ENCODE measurements at places on chromosomes 6 and 20.

DNA sequence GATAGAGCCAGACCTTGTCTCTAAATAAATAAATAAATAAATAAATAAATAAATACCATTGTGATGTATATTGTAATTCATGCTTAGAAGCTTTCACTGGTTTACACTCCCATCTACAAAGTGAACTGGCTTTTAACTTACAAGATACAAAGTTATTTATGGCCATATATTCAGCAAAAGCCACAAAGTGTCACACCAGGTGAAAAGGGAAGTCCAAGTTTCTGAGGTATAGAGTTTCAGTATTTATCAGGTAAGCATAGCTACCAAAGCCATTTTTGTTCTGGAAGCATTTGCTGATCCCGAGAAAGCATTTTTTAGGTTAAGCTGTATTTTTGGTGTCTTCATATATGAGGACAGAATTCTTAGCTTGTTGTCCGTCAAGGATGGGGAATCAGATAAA, 22.1 kb upstream of the PKIG start:
- DNase-seq: no peak

- DNase-seq: no peak
These were observed 222.6 kb upstream of the TAB2 start for GRCh38 chr6:149094934-149095351.

GRCh38 chr6:136251394-136251793, 1.3 kb upstream of the MTFR2 start:
- no peak for DNase-seq

- no peak for DNase-seq
These were observed 45.9 kb downstream of the CD164 start for GRCh38 chr6:109336221-109336961.

DNA sequence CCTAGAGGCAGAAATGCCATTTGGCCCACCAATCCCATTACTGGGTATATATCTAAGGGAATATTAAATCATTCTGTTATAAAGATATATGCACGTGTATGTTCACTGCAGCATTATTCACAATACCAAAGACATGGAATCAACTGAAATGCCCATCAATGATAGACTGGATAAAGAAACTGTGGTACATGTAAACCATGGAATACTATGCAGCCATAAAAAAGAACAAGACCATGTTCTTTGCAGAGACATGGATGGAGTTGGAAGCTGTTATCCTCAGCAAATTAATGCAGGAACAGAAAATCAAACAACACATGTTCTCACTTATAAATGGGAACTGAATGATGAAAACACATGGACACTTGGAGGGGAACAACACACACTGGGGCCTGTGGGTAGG, 458.4 kb downstream of the CD83 start:
- no peak for DNase-seq

- DNase-seq: no peak
These were observed 65.4 kb downstream of the GPR6 start for GRCh38 chr6:110043366-110043994.

DNA sequence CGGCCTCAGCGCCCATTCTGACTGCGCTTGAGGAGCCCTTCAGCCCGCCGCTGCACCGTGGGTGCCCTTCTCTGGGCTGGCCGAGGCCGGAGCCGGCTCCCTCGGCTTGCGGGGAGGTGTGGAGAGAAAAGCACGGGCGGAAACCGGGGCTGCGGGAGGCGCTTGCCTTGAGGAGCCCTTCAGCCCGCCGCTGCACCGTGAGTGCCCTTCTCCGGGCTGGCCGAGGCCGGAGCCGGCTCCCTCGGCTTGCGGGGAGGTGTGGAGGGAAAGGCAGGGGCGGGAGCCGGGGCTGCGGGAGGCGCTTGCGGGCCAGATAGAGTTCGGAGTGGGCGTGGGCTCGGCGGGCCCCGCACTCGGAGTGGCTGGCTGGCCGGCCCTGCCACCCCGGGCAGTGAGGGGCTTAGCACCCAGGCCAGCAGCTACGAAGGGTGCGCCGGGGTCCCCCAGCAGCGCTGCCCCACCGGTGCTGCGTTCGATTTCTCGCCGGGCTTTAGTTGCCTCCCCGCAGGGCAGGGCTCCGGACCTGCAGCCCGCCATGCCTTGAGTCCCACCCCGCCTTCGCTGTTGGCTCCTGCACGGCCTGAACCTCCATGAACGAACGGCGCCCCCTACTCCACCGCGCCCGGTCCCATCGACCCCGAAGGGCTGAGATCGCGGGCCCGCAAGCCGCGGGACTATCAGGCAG, 45.7 kb upstream of the MCUR1 start:
- DNase-seq: no peak

GRCh38 chr6:50097966-50098640, 48.4 kb upstream of the DEFB112 start:
- DNase-seq: no peak

DNA sequence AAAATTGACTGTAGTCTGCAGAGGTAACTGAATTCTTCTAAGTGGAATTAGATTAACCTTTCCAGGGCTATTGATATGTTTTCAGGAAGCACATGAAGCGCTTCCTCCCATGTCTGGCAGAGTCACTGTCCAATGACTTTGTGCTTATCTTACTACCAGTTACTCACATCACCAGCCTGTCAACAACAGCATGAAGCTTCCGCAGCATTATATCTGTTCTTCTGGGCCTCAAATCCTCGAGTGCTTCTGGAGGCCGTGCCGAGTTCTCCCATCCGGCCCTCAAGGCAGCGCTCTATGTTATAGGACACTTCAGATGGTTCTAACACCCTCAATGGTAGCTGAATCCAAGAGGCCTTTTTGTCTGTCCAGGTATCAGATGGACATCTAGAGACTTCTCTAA, 33.2 kb downstream of the PSMG4 start:
- DNase-seq: no peak

GRCh38 chr6:46156701-46157100, 14.1 kb downstream of the ENPP5 start:
- no peak for DNase-seq

GRCh38 chr6:2990248-2990931, 9.3 kb upstream of the NQO2 start:
- no peak for DNase-seq

GRCh38 chr6:170405311-170405975, 98.9 kb downstream of the FAM120B start:
- DNase-seq: no peak

GRCh38 chr6:49541936-49542335, 8.5 kb upstream of the C6orf141 start:
- no peak for DNase-seq

DNA sequence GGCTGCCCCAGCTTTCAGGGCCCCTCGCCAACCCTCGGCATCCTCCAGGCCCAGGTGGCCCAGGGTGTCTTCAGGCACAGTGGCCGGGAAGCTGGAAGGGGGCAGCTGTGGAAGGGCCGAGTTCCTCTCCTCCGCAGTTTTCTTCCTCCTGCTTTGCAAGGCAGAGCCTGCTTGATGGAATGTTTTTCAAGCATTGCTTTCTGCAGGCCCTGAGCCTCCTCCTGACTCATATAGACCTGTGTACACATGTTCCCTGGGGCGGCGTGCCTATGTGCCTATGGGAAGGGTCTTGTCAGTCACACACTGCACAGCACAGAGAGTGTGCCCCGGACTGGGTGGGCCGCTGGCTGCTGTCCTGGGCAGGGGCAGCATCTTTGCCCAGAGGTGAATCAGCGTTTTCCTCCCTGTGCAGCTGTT, 107.5 kb downstream of the ERMARD start:
- DNase-seq: no peak

DNA sequence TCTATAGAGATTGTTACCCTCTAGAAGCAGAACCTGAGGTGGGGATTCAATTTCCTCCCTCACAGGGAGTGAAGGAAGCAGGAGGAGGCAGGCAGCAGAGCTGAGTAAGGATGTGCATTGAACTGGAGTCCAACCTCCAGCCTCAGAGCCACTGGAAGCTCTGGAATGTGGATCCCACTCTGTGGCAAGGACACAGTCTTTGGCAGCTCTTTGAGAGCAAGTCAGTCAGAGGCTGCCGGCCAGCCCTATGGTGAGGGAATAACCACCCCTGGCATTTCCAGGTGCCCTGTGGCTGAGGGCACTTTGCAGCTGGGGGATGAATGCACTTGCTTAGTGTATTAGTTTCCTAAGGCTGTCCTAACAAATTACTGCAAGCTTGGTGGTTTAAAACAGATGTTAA, 37.2 kb downstream of the EBF4 start:
- DNase-seq: no peak

DNA sequence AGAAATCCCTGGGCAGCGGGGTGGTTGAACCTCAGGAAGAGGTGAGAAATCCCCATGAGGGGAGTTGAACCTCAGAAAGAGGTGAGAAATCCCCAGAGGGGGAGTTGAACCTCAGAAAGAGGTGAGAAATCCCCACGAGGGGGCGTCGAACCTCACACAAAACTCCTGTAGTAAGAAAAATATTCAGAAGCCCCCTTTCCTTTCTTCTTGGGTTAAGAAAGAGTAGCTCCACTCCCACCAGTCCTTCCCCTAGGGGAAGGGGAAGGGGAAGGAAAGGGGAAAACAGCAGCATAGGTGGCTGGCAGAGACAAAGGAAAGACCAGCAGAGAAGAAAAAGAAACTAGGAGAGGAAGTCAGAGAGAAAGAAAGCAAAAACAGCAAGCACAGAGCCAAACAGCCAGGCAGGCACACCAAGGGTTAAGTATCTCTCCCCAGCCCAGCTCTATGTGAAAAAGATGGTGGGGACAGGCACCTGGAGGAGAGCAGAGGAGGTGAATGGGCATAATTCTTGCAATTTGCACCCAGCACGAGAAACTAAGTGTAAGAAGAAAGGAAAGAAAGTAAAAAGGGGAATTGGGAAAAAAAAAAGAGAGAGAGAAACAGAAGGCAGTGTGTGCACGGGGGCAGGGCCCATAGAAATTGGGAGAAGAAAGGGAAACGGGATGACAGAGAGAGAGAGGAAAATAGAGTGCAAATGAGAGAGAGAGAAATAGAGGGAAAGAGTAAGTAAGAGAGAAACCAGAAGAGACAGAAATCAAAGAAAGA, 88.2 kb downstream of the PLG start:
- no peak for DNase-seq

- DNase-seq: no peak
These were observed 72.6 kb downstream of the INSM1 start for GRCh38 chr20:20440481-20440880.

GRCh38 chr6:150528648-150529285, 70.9 kb upstream of the PLEKHG1 start:
- no peak for DNase-seq
